CD4-positive, alpha-beta T cell treated with Interleukin-12 subunit alpha and Interleukin-12 subunit beta, for 1 hour (primary cell): ENCODE measurements at places on chromosomes 12 and 14.

GRCh38 chr14:45332360-45332988, 79.5 kb upstream of the MIS18BP1 start:
- DNase-seq = no peak

GRCh38 chr14:99991331-99991730, 73.9 kb upstream of the EVL start:
- no peak for DNase-seq

DNA sequence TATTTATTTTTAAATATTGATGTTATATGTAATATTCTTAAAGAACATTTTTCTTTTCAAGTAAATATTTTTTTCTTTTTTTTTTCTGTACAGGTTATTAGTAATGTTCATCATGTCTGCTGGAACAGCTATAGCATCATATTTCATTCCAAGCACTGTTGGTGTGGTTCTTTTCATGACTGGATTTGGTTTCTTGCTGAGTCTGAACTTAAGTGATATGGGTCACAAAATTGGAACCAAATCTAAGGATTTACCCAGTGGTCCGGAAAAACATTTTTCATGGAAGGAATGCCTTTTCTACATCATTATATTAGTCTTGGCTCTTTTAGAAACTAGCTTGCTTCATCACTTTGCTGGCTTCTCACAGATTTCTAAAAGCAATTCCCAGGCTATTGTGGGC, 23.2 kb downstream of the PCNX4 start:
- DNase-seq = no peak

DNA sequence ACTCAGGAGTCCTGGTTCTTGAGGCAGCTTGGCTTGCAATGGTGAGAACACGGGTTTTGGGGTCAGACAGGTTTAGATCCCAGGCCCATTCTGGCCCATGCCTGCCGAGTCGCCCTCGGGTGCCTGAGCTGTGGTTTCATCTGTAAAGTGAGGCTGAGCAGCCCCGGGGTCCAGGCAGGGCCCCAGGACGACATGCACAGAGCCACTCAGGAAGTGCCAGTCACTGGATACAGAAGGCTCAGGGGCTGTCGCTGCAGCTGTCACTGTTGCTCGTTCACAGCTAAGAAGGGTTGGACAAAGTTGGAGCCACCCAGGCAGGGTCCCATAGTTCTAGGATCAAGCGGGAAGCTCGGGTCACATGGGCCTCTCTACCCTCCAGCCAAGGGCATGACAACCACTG, 403.1 kb downstream of the BCL11B start:
- DNase-seq = no peak

GRCh38 chr12:50043854-50044253, 13.5 kb upstream of the ASIC1 start:
- DNase-seq = no peak

DNA sequence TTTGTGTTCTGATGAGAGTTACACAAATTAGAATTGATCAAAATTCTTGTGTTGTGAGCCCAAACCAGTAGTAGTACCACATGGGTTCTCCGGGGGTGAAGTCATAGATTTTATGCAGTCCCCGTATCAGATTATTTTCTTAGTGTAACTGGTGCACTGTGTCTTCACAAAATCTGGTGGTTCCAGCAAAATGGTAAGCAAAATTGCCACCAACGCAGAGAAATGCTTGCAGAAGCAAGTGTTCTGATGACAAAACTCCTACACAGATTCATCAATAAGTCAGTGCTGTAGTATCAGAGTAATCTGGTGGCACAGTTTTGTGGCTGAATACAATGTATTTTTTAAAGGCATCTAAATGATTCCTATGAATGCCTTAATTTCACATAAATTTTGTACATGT, 1.3 kb upstream of the CACNA2D4 start:
- DNase-seq = no peak

DNA sequence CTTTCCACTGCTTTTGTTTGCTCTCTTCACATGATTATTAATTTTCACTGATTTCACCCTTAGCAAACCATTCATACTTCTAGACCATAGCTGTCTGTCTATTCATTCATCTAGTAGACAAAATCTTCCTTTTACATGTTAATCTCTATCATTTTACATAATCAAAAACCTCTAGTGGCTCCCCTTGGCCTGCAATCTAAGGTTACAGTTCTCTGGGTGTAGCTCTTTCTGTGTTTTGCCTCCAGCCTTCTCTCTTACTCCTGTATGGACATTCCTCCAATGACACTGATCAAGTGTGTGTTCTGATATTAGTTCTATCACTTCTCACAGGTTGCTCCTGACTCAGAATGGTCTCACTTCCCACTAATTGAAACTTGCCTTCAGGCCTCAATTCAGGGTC, 56.4 kb downstream of the PRKCH start:
- DNase-seq = no peak

DNA sequence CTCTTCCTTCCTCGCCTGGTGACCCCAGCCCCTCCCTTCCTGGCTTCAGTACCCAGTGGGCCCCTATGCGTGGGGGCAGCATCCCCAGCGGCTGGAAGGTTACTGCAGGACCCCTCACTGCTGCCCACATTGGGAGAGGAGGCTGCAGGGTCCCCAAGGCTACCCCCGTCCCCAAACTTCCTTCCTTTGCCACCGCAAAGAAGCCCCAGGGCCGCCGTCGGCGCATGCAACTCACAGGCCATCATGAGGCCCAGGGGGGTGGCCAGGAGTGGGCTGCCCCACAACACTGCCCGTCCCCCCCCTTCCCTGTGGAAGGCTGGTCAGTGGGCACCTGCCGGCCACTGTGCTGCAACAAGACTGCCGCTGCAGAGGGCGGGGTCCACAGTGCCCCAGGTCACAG, 9.5 kb upstream of the TNFAIP2 start:
- no peak for DNase-seq

- peak; percentile 38 for DNase-seq
Observed at GRCh38 chr12:116325336-116325664, 47.8 kb upstream of the MED13L start.

DNA sequence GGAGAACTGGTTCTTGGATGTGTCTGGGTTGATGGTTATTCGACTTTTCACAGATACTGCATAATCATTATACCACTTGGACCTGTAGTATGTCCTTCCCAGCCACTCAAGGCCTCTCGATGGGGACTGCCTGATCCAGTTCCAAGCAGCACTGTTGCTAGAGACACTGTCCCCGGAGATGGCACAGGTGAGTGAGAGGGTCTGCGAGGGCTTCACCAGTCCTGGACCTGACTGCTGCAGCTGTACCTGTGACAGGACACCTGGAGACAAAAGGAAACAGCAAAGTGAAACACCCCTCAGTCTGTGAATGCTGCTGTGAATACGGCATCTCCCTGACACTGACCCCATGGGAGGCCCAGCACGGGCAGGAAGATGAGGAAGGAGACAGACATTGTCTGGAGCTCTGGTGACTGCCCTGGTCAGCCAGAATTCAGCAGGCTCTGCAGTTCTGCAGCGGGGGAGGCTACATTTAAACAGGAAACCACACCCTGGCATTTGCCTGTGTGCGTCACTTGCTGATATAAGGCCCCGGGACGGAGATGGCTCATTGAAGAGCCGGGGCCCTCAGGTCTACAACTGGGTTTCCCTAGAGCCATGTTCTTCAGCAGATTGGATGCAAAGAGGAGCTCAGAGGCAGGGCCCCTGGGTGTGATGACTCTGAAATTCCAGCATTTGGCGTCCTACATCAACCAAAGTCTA, 413.6 kb downstream of the TMEM121 start:
- peak; percentile 21 for DNase-seq

GRCh38 chr12:52486166-52487105, 6.6 kb downstream of the KRT6A start:
- DNase-seq = no peak

- DNase-seq = no peak
Observed at GRCh38 chr14:105854600-105855245, 328.3 kb downstream of the TMEM121 start.

DNA sequence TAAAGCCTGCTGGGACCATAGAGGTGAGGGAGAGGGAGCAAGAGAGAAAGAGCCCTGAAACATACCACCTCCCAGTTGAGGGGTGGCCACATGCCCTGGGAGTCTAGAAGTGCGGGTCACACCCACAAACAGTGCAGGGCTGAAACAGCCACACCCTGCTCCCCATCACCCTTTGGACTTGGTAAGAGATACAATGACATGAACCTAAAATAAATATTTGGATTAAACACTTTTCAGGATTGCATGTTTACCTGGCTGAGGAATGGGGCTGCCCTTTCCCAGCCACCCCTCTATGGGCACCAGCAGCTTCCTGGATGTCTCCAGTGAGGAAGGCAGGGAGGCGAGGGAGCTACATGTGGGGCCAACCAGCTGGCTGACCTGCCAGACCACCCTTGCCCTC, 39.0 kb upstream of the TC2N start:
- no peak for DNase-seq

DNA sequence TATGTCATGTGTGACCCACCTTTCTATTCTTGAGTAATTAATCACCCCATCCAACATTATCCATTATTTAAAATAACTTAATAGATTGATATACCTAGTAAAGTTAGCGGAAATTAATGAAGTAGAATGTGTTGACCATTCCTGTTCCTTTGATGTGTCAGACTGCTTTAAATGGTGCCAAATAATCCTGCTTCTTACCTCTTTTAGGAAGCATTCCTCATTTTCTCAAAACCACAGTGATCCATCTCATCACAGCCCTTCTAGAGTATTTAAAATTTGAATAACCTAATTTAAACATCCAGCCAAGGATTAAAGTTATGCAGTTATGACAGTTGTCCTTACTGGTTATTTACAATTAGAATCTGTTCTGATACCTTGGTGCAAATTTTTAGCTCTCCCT, 6.9 kb downstream of the MGAT4C start:
- DNase-seq = no peak

GRCh38 chr12:57105011-57105753, 6.0 kb downstream of the STAT6 start:
- DNase-seq = no peak

DNA sequence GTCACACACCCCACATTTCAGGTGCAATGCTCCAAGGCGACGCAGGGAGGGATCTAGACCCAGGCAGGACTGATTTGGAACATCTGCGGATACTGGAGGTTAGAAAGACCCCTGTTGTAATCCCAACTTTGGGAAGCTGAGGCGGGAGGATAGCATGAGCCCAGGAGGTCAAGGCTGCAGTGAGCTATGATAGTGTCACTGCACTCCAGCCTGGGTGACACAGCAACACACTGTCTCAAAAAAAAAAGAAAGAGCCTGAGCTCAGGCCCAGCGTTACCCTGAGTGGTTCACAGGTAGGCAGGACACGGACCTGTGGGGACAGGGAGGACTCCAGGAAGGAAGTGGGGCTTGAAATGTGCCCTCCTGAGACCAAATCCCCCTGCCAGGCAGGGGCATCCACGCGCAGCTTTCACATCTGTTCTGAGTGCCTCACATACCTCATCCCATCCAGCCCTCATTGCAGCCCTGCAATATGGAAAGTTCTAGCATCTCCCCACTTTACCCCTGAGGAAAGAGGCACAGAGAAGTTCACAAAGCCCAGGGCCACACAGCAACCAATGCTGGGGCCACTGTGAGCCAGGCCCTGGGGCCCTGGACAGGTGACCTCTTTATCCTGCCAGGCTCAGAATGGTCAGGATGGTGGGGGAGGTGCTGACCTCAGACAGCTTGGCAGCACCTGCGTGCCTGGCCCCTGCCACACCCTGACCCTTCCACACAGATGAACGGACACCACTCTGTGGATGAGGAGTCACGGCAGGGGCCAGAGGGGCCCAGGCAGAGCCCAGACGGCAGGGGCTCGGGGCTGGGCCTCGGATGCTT, 34.1 kb downstream of the CCDC85C start:
- no peak for DNase-seq

GRCh38 chr14:89239023-89239422, 178.0 kb downstream of the FOXN3 start:
- DNase-seq = no peak

GRCh38 chr14:100578552-100578951, 8.7 kb downstream of the BEGAIN start:
- DNase-seq = no peak

- no peak for DNase-seq
Observed at GRCh38 chr14:103897075-103897947, 30.9 kb upstream of the TDRD9 start.

- no peak for DNase-seq
Observed at GRCh38 chr12:92469837-92470236, 233.0 kb upstream of the PLEKHG7 start.

DNA sequence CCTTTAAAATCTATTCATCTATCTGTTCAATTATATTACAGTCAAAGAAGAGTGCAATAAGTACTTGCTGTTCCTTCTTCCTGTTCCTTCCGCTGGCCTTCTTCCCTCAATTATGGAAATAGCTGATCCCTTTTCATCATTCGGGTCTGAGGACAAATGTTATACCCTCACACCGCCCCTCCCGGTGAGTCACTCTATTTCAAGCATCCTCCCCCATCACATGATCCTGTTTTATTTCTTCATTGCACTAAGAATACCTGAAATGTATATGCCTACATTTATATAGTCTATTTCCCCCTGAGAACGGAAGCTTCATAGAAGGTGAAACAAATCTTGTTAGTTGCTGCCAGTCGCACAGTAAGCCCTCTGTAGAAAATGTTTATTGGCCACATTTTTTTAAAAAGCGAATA, 2.5 kb downstream of the SLC38A1 start:
- peak; percentile 64 for DNase-seq

DNA sequence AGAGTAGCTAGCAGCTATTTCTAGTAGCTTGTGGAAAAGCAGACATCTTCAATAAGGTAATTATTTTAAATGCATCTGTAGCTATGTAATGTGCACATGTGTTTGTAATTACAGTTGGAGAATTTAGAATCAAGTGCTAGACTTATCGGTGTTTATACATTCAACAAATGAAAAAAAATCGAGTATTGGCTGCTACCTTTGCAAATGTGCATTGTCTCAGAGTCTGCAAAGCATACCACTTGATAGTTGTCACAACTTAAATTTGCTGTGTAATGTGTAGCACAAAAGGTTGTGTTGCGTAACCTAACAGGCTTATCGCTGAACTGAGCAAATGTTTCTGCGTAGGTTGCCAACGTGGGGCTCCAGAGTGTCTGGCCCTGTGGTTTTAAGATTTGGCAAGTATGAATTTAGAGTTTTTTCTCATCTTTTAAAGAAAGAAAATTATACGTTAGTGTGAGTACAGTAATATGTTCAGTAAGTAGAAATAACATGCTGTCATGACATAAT, 44.3 kb downstream of the TMTC2 start:
- DNase-seq = no peak

DNA sequence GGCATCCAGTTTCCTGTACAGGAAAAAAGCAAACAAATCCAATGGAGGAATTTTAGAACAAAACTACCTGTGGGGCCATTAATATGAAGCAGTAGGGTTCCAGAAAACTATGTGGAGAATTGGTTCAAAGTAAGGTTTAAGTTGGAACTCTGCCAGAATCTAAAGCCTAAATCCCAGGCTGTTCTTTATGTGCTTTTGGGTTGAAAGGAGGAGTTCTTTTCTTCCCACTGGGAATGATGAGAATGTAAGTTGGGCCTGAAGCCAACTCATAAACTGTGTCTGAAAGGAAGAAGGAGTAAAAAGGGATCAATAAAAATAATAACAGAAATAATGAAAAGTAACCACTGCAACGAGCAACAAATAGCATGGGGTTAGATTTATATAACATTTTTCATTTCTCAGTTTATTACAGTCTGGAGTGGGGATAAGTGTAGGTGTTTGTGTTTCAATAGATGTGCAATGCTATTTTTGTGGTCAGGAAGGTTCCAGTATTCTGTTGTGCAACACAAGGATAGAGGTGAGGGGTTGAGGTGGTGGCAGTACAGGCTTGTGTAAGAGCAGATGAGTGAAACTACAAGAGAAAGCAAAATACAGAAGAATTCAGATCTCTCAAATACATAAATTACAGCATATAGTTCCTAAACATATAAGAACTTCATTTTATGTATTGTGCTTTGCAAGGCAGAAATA, 373.6 kb downstream of the EMP1 start:
- DNase-seq = no peak
